ENCODE measurements at places on chromosomes 2 and 18.

- DNase-seq: no peak
Measured at GRCh38 chr2:71800106-71800809, 346.9 kb downstream of the DYSF start.

DNA sequence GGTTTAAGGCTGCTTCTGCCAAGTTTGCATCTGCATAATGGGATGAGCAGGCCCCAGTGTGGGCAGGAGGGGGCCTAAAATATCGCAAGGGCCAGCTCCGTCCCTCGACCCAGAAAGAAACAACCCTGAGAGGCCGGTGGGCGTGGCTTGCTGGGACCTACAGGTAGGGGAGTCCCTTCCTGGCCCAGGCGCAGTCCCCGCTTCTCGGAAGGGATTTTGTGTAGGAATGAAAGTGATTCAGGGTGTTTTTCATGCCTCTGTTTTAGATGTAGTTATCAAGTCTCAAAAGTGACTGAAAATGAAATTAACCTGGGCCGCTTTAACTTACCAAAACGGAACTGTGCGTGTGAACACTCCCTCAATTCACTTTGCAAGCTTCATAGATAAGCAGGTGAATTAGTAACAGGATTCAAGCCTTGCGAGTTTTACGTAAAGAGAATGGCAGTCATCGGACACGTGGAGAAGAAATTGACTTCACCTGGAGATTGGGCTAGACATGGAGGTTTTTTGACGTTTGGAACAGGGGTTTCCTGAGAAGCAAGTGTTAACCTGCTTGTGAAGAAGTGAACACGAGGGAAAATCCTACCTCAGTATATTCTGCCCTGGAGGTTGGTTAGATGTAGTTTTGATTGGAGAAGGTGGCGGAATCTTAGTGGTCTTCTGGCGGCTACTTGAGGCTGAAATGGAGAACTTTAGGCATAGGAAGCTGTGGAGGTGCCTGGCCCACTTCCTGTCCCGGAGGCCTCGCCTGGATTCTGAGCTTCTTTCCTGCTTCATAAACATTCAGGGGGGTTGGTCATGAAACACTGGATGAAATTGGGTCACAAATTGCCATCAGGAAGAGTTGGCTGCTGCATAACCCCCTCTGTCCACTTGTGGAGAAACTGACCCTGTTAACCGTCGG lies 1.7 kb downstream of the NCK2 start:
- DNase-seq: no peak

GRCh38 chr2:149690825-149691224 lies 103.2 kb upstream of the MMADHC start:
- no peak for DNase-seq

- DNase-seq: no peak
Measured at GRCh38 chr2:126846241-126846640, 52.4 kb upstream of the TEX51 start.

- no peak for DNase-seq
Measured at GRCh38 chr2:136247204-136247950, 129.4 kb upstream of the CXCR4 start.

DNA sequence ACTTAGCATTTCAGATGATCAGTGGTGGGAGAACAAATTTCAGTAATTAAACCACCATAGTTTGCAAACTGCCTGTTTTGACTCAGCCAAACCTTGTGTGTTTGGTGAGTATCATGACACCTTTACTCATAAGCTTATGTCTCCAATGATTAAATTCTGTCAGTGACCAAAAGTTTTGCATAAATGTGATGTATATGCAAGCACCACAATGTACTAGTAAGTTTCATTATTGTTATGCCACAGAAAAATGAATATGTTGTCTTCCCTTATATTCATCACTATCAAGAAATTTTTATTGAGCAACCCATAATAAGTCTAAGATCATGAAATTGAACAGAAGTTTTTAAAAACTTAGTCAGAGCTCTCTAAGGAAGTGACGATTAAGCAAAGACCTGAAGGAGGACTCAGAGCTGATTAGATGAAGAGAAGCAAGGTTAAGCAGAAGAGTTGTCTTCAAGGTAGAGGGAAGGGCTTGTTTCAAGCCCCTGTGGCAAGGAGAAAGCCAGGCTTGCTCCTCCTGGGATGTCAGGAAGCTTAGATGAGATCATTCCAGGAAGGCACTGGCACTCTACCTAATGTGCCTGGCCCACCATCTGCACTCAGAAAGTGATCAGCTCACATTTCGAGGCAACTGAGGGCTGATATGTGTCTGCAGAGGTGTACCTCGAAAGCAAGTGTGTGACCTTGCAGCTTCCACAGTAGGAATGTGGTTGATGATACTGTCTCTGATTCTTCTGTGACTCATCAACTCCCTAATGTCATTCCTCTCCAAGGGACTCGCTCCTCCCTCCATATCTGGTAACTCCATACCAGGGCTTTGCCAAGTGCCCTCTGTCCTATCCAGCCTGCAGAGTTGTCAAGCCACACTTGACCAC lies 54.7 kb downstream of the KCTD18 start:
- DNase-seq: peak; percentile 14

DNA sequence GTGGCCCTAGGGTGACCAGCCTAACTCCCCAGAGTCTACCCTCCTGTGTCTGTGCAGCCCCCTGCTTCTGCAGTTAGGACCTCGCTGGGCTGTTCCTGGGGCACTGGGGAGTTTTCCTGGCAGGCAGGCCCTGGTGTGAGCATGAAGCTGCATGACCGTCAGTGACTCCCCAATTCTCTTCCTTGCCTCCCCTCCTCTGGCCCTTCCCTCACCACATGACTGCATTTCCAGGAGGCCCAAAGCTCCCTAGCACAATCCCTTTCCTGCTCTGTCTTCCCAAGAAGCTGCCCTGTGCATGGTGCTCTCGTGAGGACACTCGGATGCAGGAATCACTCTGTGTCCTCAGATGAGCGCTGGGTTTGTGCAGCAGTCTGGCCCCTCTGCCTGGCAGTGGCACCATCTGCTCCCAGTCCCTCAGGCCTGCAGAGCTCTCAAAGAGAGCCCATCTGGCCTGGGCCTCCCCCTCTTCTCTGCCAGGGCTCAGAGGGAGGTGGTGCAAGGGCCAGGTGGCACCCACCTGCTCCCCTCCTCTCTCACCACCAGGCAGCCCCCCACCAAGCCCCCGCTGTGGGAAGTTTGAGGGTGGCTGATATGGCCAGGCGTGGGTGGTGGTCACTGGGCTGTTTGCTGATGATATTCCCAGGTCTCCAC lies 125.6 kb upstream of the HS6ST1 start:
- no peak for DNase-seq

GRCh38 chr2:200125444-200126284 lies 170.3 kb downstream of the MAIP1 start:
- DNase-seq: no peak

DNA sequence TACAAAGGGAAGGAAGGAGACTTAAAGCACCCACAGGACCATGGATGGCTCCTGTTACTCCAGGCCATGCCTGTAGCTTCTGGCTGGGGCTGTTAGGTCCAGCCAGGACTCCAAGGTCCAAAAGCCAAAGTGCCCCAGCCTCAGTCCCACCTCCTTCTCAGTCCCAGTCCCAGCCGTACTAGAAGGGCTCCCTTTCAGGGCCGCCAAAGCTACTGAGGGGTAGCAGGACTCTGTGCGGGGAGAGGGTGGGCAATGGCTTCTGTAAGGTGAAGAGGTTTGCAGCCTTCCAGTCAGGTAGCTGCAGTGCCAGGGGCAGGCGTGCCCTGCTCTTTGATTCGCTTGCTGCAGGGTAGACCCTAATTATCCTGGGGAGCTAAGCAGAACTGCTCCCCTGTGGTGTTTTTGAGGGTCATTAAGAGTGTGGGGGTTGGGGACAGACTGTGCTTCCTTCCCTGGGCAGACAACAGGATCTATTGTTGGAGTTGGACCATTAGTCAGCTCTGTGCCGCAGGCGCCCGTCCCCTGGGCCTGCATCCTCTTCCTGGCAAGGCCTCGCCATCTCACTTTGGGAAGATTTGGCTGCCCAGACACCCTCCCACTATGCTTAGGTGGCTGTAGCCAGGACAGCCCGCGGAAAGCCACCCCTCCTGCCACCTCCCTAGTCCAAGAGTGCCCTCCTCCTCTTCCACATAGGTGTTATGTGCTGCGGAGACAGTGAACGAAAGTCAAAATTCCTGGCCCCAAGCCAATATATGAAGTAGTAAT lies 118.8 kb downstream of the ZBTB7C start:
- DNase-seq: no peak

- no peak for DNase-seq
Measured at GRCh38 chr2:9696731-9697130, 65.9 kb upstream of the YWHAQ start.

DNA sequence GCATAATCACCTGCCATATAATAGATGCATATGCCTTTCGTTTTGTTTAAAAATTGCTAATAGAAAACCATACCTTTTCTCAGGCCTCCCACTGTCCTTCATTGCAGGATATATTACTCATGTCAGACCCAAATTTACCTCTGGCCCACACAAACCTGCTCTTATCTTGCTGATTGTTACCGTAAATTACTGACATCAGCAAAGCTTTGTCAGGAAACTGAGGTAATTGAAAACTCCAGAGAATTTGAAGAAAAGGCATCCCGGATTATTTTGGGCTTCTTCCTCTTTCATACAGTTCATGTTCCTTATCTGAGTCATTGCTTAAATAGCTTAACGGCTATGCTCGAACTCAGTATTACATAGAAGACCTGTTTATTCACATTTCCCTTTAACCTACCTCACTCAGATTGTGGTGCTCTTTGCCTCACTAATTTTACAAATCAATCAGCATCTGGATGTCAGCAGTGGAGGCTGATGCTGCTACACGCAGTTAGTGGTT lies 145.7 kb downstream of the ZEB2 start:
- DNase-seq: no peak

DNA sequence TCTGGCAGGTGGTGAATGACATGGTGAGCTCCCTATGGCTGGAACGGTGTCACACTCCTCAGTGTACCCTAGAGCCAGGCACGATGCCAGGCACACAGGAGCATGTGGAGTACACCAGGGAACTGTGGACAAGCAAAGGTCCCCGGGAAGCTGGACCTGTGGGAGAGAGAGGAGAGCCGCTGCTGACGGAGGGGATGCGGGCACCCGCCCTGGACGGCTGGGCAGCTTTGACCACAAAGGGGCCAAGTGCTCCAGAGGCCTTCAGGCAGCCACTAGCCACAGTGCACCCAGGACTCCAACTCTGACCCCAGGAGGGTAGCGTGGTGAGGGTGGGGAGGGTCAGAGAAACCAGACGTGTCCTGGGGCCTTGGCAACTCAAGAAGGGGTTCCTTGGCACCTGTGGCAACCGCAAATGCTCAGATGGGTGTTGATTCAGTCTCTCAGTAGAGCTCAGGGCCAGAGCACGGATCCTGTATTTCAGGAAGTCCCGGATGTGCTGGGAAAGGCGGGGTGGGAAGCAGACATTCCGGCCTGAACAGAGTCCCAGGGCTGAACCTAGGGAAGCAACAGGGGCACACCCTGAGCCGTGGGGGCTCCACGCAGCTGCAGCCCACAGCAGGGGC lies 2.3 kb upstream of the MAB21L4 start:
- no peak for DNase-seq

- no peak for DNase-seq
Measured at GRCh38 chr2:149132339-149132738, 93.8 kb downstream of the LYPD6B start.

- DNase-seq: no peak
Measured at GRCh38 chr2:98517636-98518035, 73.0 kb downstream of the INPP4A start.

- DNase-seq: no peak
Measured at GRCh38 chr2:10525573-10526265, 77.6 kb upstream of the ODC1 start.

GRCh38 chr2:126655051-126655450 lies 907 bp upstream of the GYPC start:
- no peak for DNase-seq

DNA sequence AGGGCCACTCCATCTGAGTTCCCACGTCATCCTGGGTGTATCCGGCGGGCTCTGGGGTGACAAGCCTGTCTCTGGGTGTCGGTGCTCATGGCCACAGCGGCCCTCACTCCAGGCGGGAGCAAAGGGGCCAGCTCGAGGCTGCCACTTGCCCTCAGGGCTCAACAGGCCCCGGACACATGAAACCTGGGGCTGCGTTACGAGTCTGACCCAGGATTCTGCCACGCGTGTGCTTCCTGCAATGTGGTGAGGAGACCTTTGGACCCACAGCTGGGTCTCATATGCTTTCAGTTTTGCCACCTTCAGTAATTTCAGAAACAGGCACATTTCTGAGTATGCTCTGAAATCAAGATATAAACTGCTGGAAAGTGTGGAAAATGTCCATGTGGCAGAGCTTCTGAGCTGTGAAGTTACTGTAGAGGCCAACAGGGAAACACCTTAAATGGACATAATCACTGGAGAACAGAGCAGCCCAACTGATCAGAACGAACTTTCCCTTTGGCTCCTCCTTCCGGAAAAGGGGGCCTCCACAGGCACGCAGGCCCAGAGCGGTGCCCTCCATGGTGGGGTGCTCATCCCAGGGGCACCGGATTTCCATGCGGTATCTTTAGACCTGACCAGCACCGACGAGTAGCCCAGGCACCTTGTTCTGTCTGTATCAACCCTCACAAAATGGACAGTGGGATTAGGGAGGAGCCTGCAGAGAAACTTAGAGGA lies 14.1 kb downstream of the PER2 start:
- DNase-seq: no peak

DNA sequence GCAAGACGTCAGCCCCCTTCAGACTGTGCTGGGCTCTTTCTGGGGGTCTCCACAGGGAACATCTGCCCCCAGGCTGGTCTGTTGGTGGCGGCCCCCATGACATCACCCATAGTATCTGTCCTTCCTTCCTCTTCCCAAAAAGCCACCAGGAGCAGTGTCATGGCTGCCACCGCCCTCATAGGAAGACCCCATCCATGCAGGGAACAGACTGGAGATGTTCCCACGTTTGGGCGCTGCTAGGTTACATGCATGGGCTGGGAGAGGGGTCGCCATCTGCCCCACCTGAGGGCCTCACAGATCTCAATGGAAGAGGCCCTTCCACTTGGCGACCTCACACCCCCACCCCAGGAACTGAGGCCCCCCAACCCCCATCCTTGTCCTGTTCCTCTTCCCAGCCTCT lies 5.1 kb downstream of the SPATA3 start:
- DNase-seq: no peak

DNA sequence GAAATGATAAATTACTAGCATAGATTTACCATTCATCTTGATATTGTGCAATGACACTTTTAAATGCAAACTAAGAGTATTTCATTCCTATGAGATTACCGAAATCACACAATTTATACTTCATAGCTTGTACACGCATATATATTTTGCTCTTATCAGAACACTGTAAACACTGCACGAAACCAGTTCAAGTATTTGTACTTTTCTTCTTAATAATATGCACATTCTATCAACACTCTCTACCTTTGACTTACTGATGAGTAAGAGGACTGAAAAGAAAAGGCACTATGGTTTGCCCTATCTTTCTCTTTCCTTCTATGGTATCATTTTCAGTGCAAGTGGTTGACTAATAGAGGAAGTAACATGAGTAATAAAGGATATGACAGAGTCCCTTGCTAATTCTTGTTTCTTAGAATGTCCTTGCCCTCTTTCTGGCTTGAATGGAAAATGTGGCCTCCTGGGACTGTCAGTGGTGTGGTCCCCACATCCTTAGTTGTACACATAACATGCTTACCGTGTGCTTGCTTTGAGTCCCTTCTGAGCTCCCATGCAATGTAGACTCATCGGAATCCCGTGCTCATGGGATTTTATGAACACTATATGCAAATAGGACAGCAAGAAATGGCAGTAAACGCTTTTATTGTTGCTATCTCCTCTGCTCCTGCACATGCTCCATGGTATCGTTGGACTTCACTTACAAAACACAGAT lies 363.5 kb upstream of the TNP1 start:
- DNase-seq: peak; percentile 66
